Aorta (tissue), 5 donors: ENCODE measurements at places on chromosomes 16 and 17. TPM values are rescaled to one million over a fixed set of nuclear protein-coding genes. Genes with fewer than 3 reads are reported as not detected.
A peak's percentile ranks its signal among the peaks of the same experiment; 100 is the strongest.

GRCh38 chr17:28201315-28201714 lies 117.7 kb upstream of the TMEM97 start:
- no peak overlapping the region for H3K4me3 ChIP-seq
- no peaks in the 10 kb centered on the region for H3K4me1 ChIP-seq
- no peak overlapping the region for H3K27ac ChIP-seq
- no peak for DNase-seq
- no peaks in the 10 kb centered on the region for H3K27me3 ChIP-seq
- peaks cover 3% of the 10 kb centered on the region for H3K36me3 ChIP-seq

DNA sequence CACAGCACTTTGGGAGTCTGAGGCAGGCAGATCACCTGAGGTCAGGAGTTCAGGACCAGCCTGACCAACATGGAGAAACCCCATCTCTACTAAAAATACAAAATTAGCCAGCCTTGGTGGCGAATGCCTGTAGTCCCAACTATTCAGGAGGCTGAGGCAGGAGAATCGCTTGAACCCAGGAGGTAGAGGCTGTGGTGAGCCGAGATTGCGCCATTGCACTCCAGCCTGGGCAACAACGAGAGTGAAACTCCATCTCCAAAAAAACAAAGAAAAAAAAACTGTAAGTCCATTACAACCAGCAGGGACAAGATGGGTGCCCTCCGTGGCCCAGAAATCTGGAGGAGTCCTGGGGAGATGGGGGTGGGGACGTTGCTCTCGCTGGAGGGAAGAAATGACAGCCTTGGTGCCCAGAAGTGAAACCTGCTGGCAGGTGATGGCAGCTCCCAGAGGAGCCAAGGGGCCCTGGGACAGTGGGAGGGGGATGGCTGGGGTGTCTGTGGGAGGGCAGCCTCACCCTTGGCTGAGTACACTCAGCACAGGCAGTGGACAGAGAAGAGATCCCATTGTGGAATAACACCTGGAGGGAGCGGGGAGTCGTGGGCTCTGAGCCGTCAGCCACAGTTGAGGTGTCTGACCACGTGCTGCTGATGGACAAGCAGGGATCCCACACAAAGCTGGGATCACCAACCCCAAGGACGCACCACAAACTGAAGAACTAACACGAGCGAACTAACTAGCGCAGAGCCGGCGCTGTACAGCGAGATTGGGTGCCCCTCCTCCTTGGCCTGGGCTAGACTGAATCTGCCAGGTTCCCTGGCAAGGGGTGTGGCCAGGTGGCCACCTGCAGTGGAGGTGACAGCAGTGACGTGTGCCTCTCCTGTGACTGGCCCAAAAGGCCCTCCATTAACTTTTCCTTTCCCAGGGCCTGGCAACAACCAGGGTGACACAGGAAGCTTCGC lies 46.9 kb upstream of the BAHCC1 start:
- H3K27ac ChIP-seq = no peak overlapping the region
- H3K27me3 ChIP-seq = no peaks in the 10 kb centered on the region
- no peak overlapping the region for H3K4me3 ChIP-seq
- H3K4me1 ChIP-seq = no peaks in the 10 kb centered on the region

GRCh38 chr16:57576429-57576870 lies 34.0 kb downstream of the ADGRG5 start:
- H3K27me3 ChIP-seq = no peaks in the 10 kb centered on the region
- H3K4me1 ChIP-seq = no peaks in the 10 kb centered on the region
- H3K27ac ChIP-seq = no peak overlapping the region
- no peaks in the 10 kb centered on the region for H3K36me3 ChIP-seq

DNA sequence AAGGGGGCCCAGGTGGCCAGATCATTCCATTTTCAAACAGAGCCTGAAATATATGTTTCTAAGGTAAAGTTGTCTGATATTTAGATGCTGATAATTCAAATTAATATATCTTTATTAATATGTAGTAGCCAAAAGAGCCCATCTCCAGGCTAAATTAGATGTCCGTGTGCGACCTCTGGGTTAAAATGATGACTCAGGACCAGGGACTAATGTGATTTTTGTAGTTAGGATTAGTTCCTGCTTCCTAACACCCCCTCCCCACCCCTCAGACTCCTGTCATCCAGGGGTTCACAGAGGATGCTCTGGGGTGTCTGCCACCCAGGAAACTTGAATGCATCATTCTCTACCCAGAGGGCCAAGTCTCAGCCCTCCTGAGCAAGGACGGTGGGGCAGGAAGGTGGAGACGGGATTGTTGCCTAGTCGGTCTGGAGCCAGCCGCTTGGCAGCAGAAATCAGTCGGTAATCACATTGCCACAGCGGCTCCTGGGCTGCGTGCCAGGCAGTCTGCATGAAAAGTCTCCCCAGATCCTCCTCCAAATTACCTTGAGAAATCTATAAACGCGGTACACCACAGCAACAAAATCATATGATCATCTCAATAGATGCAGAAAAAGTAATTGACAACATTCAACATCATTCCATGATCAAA lies 29.8 kb downstream of the CNGB1 start:
- peak; percentile 58 for DNase-seq
- no peaks in the 10 kb centered on the region for H3K27me3 ChIP-seq
- H3K4me1 ChIP-seq = no peaks in the 10 kb centered on the region
- no peak overlapping the region for H3K27ac ChIP-seq

- peak; percentile 79 for DNase-seq
- peak overlapping the region; percentile 7 for H3K4me3 ChIP-seq
- H3K36me3 ChIP-seq = no peaks in the 10 kb centered on the region
- H3K4me1 ChIP-seq = no peaks in the 10 kb centered on the region
- no peaks in the 10 kb centered on the region for H3K27me3 ChIP-seq
- no peak overlapping the region for H3K27ac ChIP-seq
Measured at GRCh38 chr16:19886073-19886941, 1.7 kb upstream of the GPRC5B start.

DNA sequence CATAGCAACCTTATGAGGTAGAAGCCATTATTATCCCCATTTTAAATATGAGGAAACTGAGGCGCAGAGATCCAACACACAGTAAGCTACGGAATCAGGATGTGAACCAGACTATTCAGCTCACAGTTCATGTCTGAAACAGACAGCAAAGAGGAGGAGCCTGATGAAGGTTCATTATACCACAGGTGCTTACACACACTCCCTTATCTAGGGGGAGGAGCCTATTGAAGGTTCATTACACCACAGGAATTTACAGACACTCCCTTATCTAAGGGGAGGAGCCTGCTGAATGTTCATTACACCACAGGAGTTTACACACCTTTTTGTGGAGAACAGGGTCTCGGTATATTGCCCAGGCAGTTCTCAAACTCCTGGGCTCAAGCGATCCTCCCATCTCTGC lies 21.9 kb downstream of the C16orf95 start:
- no peak for DNase-seq
- H3K4me1 ChIP-seq = no peaks in the 10 kb centered on the region
- H3K27ac ChIP-seq = no peak overlapping the region
- H3K36me3 ChIP-seq = no peaks in the 10 kb centered on the region
- no peak overlapping the region for H3K4me3 ChIP-seq

The GPT2 gene
- 1.8 TPM for total RNA-seq
